Heart left ventricle (tissue), 16 donors: ENCODE measurements at places on chromosomes 5 and 9.

DNA sequence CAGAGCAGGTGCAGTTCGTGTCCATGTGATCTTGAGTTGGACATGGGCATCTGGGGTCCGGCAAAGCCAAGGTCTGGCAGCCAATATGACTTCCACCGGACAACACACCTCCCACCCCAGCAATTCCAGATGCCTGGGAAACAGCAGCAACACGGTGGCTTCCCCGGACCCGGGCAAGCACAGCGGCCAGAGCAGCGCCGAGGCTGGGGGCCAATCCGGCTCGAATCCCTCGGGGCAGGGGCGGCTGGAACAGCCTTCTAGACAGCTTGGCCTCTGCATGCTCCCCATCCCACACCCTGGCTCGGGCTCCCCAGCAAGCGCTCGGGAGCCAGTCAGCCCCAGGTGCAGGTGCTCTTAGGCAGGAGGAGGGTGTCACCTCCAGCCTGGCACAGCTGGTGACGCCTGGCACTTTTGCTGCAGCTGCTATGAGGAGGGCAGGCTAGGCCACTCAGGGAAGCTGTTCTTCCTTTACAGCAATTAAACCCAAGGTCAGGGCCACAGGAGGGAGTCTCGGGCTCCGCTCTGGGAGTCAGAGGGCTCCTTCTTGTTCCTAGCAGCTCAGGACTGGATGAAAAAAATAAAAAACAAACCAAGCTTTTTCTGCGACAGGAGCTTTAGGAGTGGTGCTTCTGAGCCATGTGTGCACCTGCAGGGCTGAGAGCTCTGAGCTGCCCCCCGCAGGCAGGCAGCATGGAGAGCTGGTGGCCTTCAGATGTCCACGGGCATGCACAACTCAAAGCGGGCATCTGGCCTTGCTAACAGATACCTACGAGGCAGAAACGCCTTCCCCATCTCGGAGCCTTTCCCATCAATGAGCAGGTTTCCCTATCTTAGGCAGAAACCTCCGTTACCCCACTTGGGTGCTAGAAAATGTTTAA, 28.2 kb downstream of the DBH start:
- no peak overlapping the region for H3K4me3 ChIP-seq
- DNase-seq, result no peak
- no peak overlapping the region for H3K27ac ChIP-seq
- peaks cover 19% of the 10 kb centered on the region for H3K27me3 ChIP-seq

GRCh38 chr9:131869348-131869747, 129.5 kb upstream of the RAPGEF1 start:
- no peak overlapping the region for H3K27ac ChIP-seq
- H3K4me1 ChIP-seq, result no peaks in the 10 kb centered on the region
- no peaks in the 10 kb centered on the region for H3K27me3 ChIP-seq
- no peak for DNase-seq
- no peak overlapping the region for H3K4me3 ChIP-seq

DNA sequence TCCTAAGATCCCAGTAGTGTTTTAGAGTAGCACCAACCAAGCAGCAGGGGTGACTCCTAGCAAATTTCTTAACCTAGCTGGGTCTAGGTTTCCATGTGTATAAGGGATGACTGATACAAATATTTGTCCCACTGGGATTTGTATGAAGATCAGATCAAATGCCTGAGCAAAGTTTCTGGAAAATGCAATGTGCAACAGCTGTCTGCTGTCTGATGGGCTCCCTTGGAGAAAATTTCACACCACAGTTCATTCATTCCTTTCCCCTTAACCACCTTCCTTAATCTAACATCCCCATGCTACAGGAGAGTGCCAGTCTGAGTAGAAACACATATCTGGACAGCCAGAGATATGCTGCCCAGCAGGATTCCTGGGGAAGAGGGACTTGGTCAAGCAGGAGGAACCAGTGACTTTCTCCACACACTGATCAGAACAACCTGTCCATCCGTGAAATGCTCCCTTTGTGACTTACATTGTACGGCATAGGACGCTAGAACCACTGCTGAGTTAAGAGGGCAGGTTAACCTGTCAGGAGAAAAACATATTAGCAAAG, 53.3 kb downstream of the PTPN3 start:
- no peak for DNase-seq
- no peaks in the 10 kb centered on the region for H3K36me3 ChIP-seq
- H3K27ac ChIP-seq, result no peak overlapping the region
- H3K4me3 ChIP-seq, result no peak overlapping the region

DNA sequence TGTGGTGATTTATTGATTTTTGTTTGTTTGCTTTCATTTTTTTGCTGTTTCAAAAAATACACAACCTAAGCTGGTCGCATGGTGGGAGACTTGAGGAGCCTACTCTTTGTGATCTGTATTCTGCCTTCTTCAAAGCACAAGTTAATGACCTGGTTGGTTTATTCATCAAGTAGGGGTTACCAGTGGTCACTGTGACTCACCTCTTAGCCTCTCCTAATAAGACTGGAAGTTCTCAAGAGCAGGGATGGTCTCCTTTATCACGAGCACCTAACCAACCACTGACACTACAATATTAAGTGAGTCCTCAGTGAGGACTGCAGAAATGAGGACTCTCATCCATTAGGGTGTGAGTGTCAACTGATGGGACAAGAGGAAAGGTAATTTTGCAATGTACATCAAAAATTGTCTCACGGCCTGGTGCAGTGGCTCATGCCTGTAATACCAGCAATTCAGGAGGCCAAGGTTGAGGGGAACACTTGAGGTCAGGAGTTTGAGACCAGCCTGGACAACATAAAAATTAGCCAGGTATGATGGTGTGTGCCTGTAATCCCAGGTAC, 13.6 kb upstream of the MTMR12 start:
- no peak overlapping the region for H3K4me3 ChIP-seq
- no peaks in the 10 kb centered on the region for H3K4me1 ChIP-seq
- DNase-seq, result no peak
- H3K27me3 ChIP-seq, result no peaks in the 10 kb centered on the region

DNA sequence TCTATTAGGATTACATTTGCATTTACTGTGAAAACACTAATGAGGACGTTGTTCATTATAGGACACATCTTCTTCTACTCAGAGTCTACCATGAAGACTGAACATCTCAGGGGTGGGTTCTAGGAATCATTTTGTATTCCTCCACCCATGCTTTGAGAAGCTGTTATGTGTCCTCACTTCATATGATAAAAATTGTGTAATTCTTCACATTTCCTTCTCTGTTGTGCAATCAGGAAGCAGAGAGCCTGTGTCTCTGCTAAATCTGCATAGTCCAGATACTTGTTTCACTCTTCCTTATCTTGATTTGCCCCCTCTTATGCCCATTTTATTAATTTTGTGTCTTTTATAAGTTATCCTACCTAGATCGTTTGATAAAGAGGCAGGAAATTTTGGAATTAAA, 97.8 kb upstream of the IQGAP2 start:
- DNase-seq, result no peak
- no peaks in the 10 kb centered on the region for H3K27me3 ChIP-seq
- no peaks in the 10 kb centered on the region for H3K36me3 ChIP-seq
- no peak overlapping the region for H3K4me3 ChIP-seq
- H3K4me1 ChIP-seq, result no peaks in the 10 kb centered on the region
- H3K27ac ChIP-seq, result no peak overlapping the region

- H3K4me1 ChIP-seq, result peaks cover 13% of the 10 kb centered on the region
- peaks cover 24% of the 10 kb centered on the region for H3K36me3 ChIP-seq
- H3K27me3 ChIP-seq, result no peaks in the 10 kb centered on the region
Measured at GRCh38 chr9:95089257-95090022, 228.1 kb downstream of the FANCC start.

- H3K4me1 ChIP-seq, result peaks cover 24% of the 10 kb centered on the region
- no peaks in the 10 kb centered on the region for H3K27me3 ChIP-seq
- H3K4me3 ChIP-seq, result no peak overlapping the region
Measured at GRCh38 chr5:68533571-68534084, 318.1 kb downstream of the PIK3R1 start.

DNA sequence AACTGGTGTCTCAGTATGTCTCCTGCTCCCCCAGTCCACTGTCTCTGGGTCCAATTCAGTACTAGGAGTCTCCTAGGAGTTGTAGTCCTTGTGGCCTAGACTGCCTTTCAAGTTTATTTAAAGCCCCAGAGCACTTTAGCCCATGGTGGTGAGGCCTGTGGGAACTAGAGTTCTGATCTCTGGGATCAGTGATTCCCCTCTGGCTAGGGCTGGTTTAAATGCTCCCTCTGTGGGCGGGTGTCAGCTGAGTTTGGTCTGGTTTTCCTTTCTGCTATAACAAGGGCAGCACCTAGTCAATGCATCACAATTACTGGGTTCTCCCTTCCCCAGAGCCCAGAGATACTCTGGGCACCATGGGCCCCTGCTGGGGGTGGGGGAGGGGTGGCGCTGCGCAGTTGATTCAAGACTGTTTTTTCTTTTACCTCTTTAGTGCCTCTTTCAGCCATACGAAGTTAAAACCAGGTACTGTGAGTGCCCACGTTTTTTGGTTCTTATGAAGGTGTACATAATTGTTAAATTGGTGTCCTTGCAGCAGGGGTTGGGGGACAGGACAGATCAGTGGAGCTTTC, 9.3 kb upstream of the SLC36A3 start:
- H3K36me3 ChIP-seq, result no peaks in the 10 kb centered on the region
- no peaks in the 10 kb centered on the region for H3K27me3 ChIP-seq
- DNase-seq, result no peak
- no peak overlapping the region for H3K27ac ChIP-seq
- H3K4me1 ChIP-seq, result no peaks in the 10 kb centered on the region

DNA sequence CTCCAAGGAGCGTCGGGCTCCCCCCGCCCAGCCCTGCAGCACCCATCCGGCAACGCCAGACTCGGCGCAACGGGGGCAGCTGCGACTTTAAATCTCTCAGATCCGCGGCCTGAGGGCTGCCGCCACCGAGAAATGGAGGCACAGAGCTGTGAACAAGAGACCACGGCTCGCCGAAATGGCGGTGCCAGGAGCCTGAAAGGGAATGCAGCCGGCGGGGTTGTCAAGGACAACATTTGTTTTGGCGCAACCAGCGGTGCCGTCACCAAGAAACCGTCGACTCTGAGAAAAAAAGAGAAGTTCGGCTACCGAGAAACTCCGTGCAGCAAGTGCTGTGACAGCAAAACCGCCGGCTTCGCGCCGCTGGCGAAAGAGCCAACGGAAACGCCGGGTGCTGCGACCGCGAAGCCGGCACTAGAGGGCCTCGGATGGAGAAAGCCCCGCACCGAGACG, 2.1 kb upstream of the ANXA2R start:
- H3K4me1 ChIP-seq, result no peaks in the 10 kb centered on the region
- peak; percentile 78 for DNase-seq
- peak overlapping the region; percentile 77 for H3K4me3 ChIP-seq
- H3K27ac ChIP-seq, result peak overlapping the region; percentile 93

- H3K27me3 ChIP-seq, result no peaks in the 10 kb centered on the region
- H3K36me3 ChIP-seq, result peaks cover 37% of the 10 kb centered on the region
- peaks cover 29% of the 10 kb centered on the region for H3K4me1 ChIP-seq
- peak overlapping the region; percentile 95 for H3K27ac ChIP-seq
Measured at GRCh38 chr5:141512911-141513626, 24.2 kb downstream of the PCDHGC5 start.

GRCh38 chr9:127253446-127253845, 11.1 kb upstream of the GARNL3 start:
- no peak for DNase-seq
- H3K4me1 ChIP-seq, result peaks cover 33% of the 10 kb centered on the region
- H3K27me3 ChIP-seq, result no peaks in the 10 kb centered on the region
- H3K36me3 ChIP-seq, result no peaks in the 10 kb centered on the region
- no peak overlapping the region for H3K4me3 ChIP-seq
- no peak overlapping the region for H3K27ac ChIP-seq
